Activated naive CD8-positive, alpha-beta T cell treated with anti-CD3 and anti-CD28 coated beads, Interleukin-2, amount 10 ng/mL, durations not matched to agents 7 days and 5 days (primary cell): ENCODE measurements at places on chromosomes 12 and 14. TPM values are rescaled to one million over a fixed set of nuclear protein-coding genes. Genes with fewer than 3 reads are reported as not detected.
A peak's percentile ranks its signal among the peaks of the same experiment; 100 is the strongest.

GRCh38 chr12:130791629-130792028 is 47.4 kb downstream of the STX2 start:
- no peak for DNase-seq
- H3K4me1 ChIP-seq = peaks cover under 1% of the 10 kb centered on the region
- H3K27ac ChIP-seq = no peak overlapping the region
- no peak overlapping the region for H3K4me3 ChIP-seq
- peaks cover 13% of the 10 kb centered on the region for H3K36me3 ChIP-seq

GRCh38 chr14:69244946-69245345 is 15.0 kb upstream of the GALNT16 start:
- no peaks in the 10 kb centered on the region for H3K27me3 ChIP-seq
- no peaks in the 10 kb centered on the region for H3K36me3 ChIP-seq
- no peak overlapping the region for H3K27ac ChIP-seq
- no peak for DNase-seq

DNA sequence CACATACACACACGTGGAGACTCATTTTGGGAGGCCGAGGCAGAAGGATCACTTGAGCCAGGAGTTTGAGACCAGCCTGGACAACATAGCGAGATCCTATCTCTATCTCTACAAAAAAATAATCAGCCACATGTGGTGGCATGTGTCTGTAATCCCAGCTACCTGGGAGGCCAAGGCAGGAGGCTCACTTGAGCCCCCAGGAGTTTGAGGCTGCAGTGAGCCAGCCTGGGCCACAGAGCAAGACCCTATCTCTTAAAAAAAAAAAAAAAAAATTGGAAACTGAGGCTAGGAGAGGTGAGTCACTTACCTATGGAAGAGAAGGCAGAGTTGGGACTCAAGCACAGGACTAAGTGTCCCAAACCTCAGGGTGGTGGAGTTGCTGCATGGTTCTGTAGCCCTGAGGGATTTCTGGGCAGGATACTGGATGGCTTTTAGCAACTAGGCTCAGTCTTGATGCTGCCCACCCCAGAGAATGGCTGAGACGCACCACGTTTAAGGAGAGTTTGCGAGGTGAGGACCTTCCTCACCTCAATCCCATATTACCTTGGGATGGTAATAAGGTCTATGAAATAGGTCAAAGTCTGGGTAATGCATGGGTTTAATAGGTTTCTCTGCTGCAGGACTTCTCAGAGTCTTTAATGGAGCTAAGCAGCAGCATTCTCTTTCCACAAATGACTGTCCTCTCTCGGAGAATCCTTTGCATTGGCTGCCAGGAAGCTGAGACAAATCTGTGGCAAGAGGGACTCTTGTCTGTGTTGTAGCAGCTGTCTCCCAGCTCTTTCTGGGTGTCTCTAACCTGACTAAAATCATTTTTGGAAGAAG is 35.6 kb downstream of the SH2B3 start:
- H3K4me1 ChIP-seq = peaks cover 83% of the 10 kb centered on the region
- peak; percentile 17 for DNase-seq

DNA sequence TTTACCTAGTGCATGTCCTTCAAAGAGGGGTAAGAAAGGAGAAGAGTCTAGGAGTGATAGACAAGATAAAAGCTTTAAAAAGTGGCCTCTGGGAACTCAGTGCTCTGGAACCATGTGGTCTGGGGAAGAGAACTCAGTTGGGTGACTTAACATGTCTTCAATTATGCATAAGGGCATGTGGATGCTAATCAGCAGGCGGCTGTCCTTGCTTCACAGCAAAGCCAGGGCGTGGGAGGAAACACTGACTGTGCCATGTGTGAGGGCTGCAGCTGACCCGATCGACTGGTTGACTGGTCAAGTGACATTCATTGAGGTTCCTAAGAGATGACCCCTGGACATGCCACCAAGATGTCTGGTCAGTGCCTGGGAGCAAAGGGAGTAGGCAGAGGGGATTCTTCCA is 1053.8 kb downstream of the BCL11B start:
- peaks cover 3% of the 10 kb centered on the region for H3K36me3 ChIP-seq
- no peak overlapping the region for H3K27ac ChIP-seq
- no peaks in the 10 kb centered on the region for H3K27me3 ChIP-seq
- H3K4me1 ChIP-seq = peaks cover 14% of the 10 kb centered on the region
- H3K4me3 ChIP-seq = no peak overlapping the region

GRCh38 chr12:46209914-46210872 is 58.6 kb downstream of the SLC38A1 start:
- peak overlapping the region; percentile 86 for H3K27ac ChIP-seq
- peak; percentile 44 for DNase-seq
- peak overlapping the region; percentile 35 for H3K4me3 ChIP-seq

DNA sequence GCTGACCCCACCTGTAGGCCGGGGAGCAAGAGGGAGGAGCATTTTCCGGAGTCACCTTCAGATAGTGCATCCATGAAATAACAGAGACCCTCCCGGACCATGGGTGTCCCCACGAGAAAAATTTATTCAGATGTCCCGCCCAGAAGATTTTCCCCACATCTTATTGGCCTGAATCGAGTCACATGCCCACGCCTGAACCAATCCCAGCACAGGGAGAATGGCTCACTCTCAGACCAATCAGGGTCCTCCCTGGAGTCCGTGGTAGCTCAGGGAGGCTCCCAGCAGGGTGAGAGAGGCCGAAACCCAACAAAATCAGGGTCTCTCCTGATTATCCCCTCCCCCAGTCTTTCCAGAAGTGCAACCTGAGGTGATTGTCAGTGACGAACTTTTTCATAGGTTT is 16.4 kb upstream of the NCOR2 start:
- no peak for DNase-seq
- no peaks in the 10 kb centered on the region for H3K36me3 ChIP-seq
- H3K4me1 ChIP-seq = peaks cover 7% of the 10 kb centered on the region
- no peak overlapping the region for H3K4me3 ChIP-seq
- H3K27me3 ChIP-seq = peaks cover 13% of the 10 kb centered on the region

DNA sequence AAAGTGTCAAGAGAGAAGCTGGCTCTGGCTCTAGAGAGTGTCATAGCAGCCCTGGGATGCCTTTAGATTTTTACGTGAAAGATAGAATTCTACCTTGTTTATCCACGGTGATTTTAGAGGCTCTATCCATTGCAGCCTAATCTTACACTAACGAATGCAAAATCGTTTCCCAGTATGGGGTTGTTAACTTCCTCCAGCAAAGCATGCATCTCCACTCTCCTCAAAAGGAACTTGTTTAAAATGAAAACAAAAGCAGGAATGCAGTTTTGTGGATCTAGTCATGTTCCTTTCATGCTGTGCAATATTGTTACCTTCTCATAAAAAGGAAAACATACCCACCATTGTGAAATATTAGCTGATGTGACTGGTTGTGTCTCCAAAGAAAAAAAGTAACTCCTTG is 88.4 kb downstream of the ANO2 start:
- no peak overlapping the region for H3K4me3 ChIP-seq
- no peak for DNase-seq
- H3K27ac ChIP-seq = no peak overlapping the region
- no peaks in the 10 kb centered on the region for H3K36me3 ChIP-seq
- peaks cover 8% of the 10 kb centered on the region for H3K27me3 ChIP-seq
- no peaks in the 10 kb centered on the region for H3K4me1 ChIP-seq

DNA sequence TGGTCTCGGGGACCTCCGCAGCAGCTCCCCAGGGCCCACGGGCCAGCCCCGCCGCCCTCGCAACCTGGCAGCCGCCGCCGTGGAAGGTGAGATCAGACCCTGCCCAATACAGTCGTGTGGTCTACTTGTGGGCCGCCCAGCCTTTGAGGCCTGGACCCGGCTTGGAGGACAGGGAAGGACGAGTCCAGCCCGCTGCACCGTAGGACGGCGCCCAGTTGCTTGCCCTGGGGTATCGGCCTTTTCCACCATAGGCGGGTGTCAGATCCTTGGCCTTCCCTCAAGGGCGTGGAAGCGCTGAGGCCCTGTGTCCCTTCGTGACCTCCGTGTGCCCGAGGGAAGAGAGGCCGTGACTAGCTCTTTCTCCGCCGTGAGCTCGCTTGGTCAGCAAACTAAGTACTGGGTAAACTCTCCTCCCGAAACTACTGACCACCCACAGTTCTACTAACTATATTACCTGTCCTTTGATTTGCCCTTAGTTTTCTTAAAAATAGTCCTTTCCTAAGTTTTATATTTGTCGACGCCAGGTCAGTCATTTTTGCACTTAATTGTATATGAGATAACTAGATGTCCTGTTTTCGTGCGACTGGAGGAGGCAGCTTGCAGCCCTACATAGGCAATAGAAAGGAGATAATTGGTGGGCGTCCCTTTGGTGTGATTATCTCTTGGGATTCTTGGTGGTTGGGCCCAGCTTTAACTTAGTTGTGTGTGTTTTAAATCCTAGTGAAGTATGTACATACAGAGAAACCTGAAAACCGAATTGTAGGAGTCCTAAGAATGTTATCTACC is 757 bp downstream of the SLC25A3 start:
- peaks cover 27% of the 10 kb centered on the region for H3K36me3 ChIP-seq
- no peak for DNase-seq
- no peaks in the 10 kb centered on the region for H3K27me3 ChIP-seq
- H3K4me1 ChIP-seq = peaks cover 21% of the 10 kb centered on the region
- peak overlapping the region; percentile 99 for H3K27ac ChIP-seq
- peak overlapping the region; percentile 94 for H3K4me3 ChIP-seq

GRCh38 chr12:45532113-45532512 is 197.4 kb upstream of the ARID2 start:
- no peaks in the 10 kb centered on the region for H3K4me1 ChIP-seq
- no peak overlapping the region for H3K27ac ChIP-seq
- peaks cover 6% of the 10 kb centered on the region for H3K27me3 ChIP-seq

- H3K27me3 ChIP-seq = no peaks in the 10 kb centered on the region
- H3K4me3 ChIP-seq = no peak overlapping the region
- DNase-seq = no peak
- peaks cover 7% of the 10 kb centered on the region for H3K4me1 ChIP-seq
- no peak overlapping the region for H3K27ac ChIP-seq
Measured at GRCh38 chr14:90409209-90409730, 12.4 kb downstream of the CALM1 start.

Gene WDR20
- total RNA-seq = 38.8 TPM

Gene VDR
- 14.3 TPM for total RNA-seq
